ENCODE measurements at places on chromosomes 1 and 21. TPM values are rescaled to one million over a fixed set of nuclear protein-coding genes. Genes with fewer than 3 reads are reported as not detected.

Gene VWA5B1
- polyA plus RNA-seq = 0.40 TPM

Gene FAM43B
- 0.31 TPM for polyA plus RNA-seq

Gene RGL1
- 45.2 TPM for polyA plus RNA-seq

Gene CYP4A22
- 0.03 TPM for polyA plus RNA-seq

Gene CRP
- polyA plus RNA-seq = not detected

Gene MAP1LC3C
- polyA plus RNA-seq = 0.72 TPM

Gene PDC
- 0.25 TPM for polyA plus RNA-seq

DNA sequence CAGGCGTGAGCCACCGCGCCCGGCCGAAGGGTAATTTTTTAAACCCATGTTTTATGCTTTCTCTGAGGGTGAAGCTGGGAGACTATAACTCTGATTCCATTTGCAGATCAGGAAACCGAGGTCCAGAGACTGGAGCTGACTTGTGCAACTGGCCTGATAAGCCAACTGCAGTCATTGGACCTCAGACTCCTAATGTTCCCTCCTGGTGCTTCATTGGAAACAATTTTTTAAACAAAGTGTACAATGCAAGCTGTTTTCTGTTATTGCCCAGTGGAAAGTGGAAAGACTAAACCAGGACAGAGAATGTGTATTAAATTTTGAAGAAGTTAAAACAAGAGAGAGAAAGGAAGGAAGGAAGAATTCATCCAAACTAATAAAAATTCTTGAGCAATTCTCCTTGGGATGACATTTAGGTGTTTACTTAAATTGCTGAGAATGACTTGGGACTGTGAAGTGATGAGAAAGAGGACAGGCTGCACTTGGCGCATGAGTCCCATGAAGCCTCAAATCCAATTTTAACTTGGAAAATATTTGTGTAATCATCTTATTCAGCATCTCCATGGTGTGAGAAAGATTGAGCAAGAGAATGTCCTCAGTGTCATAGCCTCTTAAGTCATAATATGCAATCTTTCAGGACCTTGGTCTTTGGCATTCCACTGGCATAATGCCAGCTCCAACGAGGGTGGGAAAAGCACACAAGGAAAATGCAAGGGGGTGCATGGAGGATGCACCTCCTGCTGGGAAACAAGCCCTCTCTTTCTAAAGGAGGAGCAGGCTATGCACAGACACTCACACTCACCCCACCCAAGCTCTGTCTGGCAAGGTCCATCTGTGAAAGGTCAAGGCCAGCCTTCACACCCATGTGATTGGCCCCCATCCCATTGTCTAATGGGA is 342.0 kb downstream of the SIPA1L2 start:
- DNase-seq = peak; percentile 66

- DNase-seq = no peak
Measured at GRCh38 chr1:226983247-226983991, 43.3 kb downstream of the COQ8A start.

DNA sequence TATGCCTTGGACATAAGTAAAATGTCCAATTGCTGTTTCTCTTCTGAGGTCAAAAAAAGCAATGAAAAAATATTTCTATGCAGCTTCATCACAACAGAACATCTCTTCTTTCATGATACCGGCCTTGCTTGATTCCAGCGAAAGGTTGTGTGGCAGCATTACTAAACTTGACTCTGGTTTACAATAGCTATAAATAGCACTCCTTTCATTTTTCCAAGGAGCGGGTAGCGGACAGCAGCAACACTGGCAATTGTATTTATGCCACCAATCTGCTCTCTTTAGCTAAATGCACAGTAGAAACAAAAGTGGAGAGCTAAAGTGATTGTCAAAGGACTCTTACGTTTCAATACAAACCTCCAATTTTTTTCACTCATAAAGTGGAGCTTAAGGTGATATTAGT is 7.5 kb upstream of the DAB1 start:
- no peak for DNase-seq

- DNase-seq = no peak
Measured at GRCh38 chr1:45620588-45621500, 3.0 kb downstream of the CCDC17 start.

- no peak for DNase-seq
Measured at GRCh38 chr1:229810961-229811360, 184.9 kb downstream of the URB2 start.

DNA sequence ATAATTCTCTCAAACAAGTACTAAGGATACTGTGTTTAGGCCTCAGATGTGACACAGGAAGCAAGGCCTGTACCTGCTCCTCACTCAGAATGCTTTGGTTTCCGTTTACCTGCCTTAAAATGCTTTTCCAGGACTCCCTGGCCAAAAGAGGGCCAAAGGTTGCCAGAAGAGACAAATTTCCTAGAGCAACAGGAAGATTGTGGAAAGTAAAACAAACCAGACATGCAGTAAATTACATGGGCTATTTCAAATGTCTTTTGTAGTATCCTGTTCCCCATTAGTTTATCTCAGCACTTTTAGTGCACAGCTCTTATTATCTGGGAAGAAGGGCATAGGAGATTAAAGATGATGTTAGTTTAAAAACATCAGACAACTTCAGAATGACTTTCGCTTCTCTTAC is 280.0 kb downstream of the NFIA start:
- DNase-seq = no peak

- DNase-seq = no peak
Measured at GRCh38 chr1:7721940-7722669, 49.0 kb upstream of the VAMP3 start.

DNA sequence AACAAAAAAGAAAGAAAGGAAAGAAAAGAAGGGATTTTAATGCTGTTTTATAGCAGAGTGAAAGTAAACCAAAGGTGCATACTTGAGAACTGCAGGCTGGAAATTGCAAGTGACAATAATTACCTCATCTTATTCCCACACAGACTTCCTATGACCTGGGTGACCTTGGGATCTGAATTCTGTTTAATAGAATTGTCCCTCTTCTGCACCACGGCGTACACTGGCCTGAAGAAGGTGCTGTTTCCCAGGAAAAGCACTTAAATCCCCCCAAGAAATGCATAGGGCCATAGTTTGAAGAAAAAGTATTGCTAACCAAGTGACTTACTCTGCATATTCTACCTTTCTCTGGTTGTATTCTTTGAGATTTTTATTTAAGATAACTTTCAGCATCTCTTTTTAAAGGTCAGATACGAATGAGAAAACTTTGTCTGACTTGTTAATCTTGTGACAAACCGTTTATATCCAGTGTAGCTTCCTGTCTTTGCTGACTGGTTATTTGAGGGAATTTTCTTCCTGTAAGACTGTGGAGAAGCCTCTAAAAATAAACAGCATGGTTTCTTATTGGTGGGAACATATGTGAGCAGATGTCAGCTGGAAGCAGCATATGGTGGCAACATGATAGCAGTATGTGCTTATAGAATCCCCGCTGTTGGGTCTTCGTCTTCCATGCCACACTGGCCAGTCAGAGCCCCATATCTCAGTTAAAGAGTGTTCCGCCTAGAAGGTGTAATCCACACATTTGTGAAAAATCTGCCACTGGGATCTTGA is 16.3 kb downstream of the TGFB2 start:
- no peak for DNase-seq

DNA sequence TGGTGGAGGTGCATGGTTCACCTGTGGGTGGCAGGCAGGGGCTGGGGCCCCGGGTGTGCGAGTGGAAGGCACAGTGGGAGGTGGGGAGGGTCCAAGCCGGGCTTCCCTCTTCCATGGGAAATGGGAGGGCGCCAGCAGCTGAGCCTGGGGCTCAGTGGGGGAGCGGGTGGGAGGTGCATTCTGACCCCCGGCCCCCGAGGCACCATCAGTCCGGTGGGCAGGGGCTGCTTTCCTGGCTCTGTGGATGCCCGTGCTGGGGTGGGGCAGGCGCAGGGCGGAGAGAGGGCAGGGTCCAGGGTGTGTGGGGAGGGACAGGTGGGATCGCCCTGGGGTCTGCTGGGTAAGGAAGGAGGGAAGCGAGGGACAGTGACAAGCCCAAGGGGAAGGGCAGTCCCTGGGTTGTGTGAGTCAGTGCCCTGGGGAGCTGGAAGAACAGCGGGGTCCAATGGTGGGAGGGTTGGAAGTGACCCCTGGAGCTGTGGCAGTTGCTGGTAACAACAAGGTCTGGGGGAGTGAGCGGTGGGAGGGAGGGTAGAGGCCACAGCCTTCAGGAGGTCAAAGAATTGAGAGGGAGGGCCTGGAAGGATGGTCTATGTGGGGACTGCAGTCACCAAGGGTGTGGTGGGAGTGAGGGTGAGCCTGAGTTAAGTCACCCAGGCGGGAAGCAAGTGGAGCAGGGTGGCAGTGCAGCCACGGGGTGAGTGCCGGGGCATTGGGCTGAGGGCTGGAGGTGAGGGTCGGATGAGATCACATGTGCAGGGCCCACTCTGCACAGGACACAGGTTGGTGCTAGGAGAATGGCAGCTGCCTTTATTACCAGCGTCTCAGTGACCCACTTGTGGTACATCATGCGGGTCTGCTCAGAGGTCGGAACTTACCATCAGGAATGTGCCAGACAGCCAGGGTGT is 29.6 kb downstream of the LHX4 start:
- DNase-seq = no peak

DNA sequence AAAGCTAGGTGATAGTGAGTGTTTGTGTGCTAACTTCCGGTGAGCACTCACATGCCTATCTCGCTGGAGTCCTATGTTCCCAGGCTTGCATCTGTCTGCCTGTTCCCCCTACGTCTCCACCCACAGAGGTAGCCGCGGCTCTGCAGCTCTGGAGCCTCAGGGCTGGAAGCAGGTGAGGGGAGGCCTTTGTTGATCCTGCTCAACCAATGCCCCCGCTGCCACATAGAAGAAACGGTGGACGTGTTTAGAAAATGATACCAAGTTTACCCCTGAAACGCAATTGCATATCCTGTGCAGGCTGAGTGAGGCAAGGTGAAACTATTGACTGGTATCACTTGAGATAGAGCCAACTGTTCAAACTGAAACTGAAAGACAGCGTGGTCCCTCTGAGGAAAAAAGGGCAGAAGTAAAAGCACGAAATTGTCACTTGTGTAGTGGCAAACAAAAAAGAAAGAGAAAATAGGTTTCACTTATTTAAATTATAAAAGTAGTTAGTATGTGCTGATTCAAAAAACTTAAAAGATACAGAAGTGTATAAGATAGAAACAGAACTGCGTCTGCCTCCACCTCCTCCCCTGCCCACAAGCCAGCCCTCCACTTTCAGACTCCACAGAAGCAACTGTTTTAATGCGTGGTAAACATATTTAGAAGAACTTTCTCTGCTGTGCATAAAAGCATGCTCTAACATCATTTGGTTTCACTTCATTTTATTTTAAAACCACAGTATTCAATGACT is 38.6 kb upstream of the ETS2 start:
- DNase-seq = peak; percentile 96

DNA sequence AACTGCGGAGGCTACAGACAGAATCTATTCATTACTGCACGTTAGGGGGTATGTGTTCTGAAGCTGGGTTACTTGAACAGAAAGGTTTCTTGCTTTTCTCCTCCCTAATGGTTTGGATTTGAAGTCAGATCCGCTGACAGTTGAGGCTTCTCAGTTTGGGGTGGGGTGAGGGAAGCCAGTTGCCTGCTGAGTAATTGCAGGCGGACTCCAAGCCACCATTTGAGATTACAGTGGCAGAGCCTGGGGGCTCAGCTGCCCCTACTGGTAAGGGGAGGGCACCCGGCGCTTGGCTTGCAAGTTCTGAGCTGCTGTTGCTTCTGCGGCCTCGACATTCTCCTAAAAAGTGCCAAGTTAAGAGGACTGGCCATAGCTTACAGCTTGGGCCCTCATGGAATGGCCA is 2.0 kb downstream of the GRHL3 start:
- DNase-seq = no peak

DNA sequence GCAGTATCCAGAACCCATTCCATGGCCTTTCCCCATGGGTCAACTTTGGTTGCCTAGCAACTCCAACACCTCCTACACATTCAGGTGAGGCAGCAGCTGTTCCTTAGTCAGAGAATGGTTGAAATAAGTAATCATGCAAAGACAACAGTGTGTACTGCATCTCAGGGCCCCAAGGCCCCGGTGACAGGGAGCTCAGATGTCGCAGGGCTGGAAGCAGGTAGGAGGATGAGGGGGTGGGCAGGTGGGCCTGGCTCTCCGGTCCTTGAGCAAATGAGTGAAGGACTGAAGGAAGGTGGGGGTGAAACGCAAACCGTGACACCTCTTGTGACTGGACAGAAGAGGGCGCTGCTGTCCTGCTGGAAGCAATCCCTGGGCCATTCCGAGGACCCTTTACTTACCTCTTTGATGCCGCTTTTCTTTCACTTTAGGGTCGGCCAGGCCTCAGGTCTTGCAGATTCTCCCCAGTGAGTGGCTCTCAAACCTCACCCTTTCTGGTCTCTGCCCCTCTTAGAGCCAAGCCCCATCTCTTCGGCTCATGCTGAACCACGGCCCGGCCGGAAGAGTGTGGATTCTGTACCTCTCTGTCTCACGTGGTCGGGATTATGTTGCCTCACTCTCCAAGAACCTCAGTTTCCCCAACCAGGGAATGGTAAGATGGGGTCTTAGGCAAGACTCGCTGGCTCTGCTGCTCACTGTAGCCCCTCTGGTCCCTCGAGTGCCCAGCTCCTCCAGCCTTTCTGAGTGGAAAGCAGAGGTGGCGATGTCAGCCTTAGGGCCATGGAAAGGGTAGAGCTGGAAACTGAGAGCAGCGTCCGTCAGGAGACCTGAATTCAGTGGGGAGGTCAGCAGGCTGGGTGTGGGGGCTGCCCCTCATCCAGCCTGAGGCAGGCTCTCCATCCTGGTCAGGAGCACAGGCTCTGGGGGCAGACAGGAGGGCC is 5.6 kb upstream of the KCNA10 start:
- peak; percentile 19 for DNase-seq

All from large intestine (tissue), 12 donors.